ENCODE measurements at places on chromosomes 16 and 17. TPM values are rescaled to one million over a fixed set of nuclear protein-coding genes. Genes with fewer than 3 reads are reported as not detected.

The KRTAP4-9 gene
- total RNA-seq, result not detected

The C17orf50 gene
- total RNA-seq, result not detected

DNA sequence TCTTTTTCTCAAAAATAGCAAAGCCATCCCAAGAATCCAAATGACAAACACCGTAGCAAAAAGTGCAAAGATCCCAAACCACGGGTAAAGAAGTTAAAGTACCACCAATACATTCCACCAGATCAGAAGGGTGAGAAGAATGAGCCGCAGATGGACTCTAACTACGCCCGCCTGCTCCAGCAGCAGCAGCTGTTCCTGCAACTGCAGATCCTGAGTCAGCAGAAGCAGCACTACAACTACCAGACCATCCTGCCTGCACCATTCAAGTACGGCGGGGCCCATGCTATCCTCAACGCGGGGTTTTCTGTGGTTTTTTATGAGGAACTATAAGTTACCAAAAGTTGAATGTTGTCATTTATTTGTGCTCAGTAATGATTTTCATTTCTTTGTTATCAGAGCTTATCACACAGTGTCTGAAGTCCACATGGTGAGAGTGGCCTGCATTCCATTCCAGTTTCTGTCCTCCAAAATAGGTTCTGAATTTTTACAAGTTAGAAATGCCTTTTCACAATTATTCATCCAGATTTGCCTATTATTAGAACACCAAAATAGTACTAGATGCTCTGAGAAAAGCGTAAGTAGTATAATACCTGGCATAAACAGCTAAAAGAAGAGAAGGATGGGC lies 169.2 kb downstream of the MRTFB start:
- H3K36me3 ChIP-seq, result no peaks in the 10 kb centered on the region
- H3K4me3 ChIP-seq, result no peak overlapping the region
- DNase-seq, result no peak
- H3K27ac ChIP-seq, result no peak overlapping the region
- no peaks in the 10 kb centered on the region for H3K4me1 ChIP-seq

The SLC6A2 gene
- not detected for total RNA-seq

- H3K27ac ChIP-seq, result no peak overlapping the region
- H3K4me1 ChIP-seq, result no peaks in the 10 kb centered on the region
- DNase-seq, result no peak
- H3K36me3 ChIP-seq, result no peaks in the 10 kb centered on the region
Observed at GRCh38 chr16:78930561-78930960, 670.0 kb downstream of the MAF start.

DNA sequence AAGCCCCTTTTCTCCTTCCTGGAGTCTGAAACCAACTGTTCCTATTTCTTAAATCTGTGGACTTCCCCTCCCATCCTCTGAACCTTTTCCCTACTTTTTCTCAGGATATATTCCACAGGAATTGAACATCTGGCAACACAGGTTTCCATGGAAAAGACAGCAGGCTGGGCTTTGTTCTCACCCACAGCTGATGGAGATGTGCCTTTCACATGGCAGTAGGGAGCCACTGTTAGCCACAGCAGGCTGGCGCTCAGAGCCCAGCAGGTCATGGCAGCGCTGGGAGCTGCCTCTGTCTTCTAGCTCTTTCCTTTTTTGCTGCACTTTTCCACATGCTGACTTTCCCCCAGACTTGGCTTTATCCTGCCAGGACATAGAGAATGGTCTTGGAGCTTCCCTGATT lies 116.4 kb upstream of the NLRP1 start:
- H3K4me3 ChIP-seq, result no peak overlapping the region
- H3K4me1 ChIP-seq, result no peaks in the 10 kb centered on the region
- H3K36me3 ChIP-seq, result no peaks in the 10 kb centered on the region
- H3K27ac ChIP-seq, result no peak overlapping the region
- no peaks in the 10 kb centered on the region for H3K27me3 ChIP-seq

DNA sequence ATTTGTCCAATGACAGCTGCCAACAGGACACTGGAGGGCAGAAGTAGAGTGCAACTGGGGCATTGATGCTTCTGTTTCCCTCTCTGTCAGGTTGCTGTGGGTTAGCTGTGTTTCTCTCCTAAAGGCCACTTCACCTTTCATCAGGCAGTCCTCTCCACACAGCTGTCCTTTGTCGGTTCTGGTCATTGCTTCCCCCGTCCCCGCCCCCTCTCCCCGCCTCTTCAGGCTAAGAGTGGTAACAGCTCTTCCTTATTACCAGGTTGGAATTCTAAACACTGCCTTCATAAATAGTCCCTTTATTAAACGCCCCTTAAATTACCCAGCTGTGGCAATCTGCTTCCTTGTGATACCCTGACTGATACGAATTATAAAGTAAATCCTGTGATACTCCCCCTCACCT lies 31.8 kb upstream of the NSRP1 start:
- no peaks in the 10 kb centered on the region for H3K27me3 ChIP-seq
- no peak overlapping the region for H3K4me3 ChIP-seq
- H3K4me1 ChIP-seq, result no peaks in the 10 kb centered on the region

DNA sequence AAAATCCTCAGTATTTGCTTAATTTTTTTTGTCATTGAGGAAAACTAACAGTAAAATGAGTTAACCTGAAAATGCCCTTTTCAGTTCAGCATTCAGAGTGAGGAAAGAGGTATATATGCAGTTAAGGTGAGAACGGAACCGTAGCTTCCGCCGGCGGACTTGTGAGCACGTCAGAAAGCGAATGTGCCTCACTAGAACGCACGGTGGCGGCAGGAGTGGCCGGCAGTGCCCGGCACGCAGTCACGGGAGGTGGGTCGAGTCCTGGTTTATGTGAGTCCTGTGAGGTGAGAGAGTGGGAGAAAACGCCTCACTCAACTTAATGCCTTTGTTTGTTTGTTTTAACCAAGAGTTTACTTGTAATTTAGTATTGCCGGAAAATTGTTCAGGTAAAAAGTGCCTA lies 6.1 kb downstream of the SEC14L1 start:
- no peaks in the 10 kb centered on the region for H3K27me3 ChIP-seq
- H3K4me3 ChIP-seq, result no peak overlapping the region
- H3K27ac ChIP-seq, result no peak overlapping the region
- no peak for DNase-seq
- peaks cover 7% of the 10 kb centered on the region for H3K4me1 ChIP-seq
- peaks cover 6% of the 10 kb centered on the region for H3K36me3 ChIP-seq

The TMEM92 gene
- total RNA-seq, result not detected

- H3K4me1 ChIP-seq, result no peaks in the 10 kb centered on the region
- H3K4me3 ChIP-seq, result no peak overlapping the region
- no peaks in the 10 kb centered on the region for H3K36me3 ChIP-seq
- H3K27me3 ChIP-seq, result no peaks in the 10 kb centered on the region
Observed at GRCh38 chr17:27088767-27089078, 205.2 kb upstream of the WSB1 start.

The TRPV3 gene
- 0.15 TPM for total RNA-seq

The ROGDI gene
- 10.1 TPM for total RNA-seq

- no peaks in the 10 kb centered on the region for H3K36me3 ChIP-seq
- no peak overlapping the region for H3K4me3 ChIP-seq
- DNase-seq, result no peak
- no peak overlapping the region for H3K27ac ChIP-seq
- no peaks in the 10 kb centered on the region for H3K4me1 ChIP-seq
Observed at GRCh38 chr17:8755590-8756255, 2.6 kb downstream of the SPDYE4 start.

GRCh38 chr16:29645694-29646187 lies 17.3 kb upstream of the SPN start:
- DNase-seq, result no peak
- H3K4me1 ChIP-seq, result peaks cover 12% of the 10 kb centered on the region
- no peak overlapping the region for H3K27ac ChIP-seq
- no peaks in the 10 kb centered on the region for H3K36me3 ChIP-seq
- no peaks in the 10 kb centered on the region for H3K27me3 ChIP-seq
- no peak overlapping the region for H3K4me3 ChIP-seq

DNA sequence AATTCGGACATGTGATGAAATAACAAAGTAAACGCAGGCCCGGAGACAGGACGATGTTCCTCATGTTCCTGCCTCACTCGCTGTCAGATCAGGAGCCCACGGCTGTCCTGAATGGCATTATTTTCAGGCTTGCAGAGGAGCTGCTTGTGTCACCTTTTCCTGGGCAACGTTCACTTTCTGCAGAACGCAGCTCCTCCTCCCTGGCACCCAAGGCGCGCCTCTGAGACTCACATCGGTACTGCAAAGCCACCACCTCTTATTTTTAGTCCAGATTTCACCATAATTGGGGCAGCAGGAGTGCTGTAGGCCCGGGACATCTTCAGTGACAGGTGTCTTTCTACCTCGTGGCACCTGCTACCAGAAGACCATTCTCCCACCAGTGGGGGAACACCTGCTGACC lies 8.0 kb upstream of the C16orf96 start:
- DNase-seq, result no peak
- H3K36me3 ChIP-seq, result no peaks in the 10 kb centered on the region
- no peaks in the 10 kb centered on the region for H3K27me3 ChIP-seq
- H3K4me3 ChIP-seq, result no peak overlapping the region
- no peak overlapping the region for H3K27ac ChIP-seq

The HS3ST6 gene
- total RNA-seq, result not detected

The CD300E gene
- total RNA-seq, result 93.1 TPM

Data from naive thymus-derived CD4-positive, alpha-beta T cell (primary cell).